Stimulated activated CD8-positive, alpha-beta memory T cell treated with anti-CD3 and anti-CD28 coated beads, Interleukin-4, amount 100 ng/mL, for 4 hours (primary cell): ENCODE measurements at places on chromosomes 11 and 22.

- DNase-seq = no peak
These were observed 1307.8 kb upstream of the RAG2 start for GRCh38 chr11:37905707-37906417.

GRCh38 chr11:119484741-119485605 is 62.0 kb upstream of the THY1 start:
- DNase-seq = no peak

GRCh38 chr22:37419969-37420685 is 7.2 kb downstream of the ELFN2 start:
- no peak for DNase-seq

GRCh38 chr11:15660496-15660895 is 545.8 kb downstream of the INSC start:
- DNase-seq = no peak

DNA sequence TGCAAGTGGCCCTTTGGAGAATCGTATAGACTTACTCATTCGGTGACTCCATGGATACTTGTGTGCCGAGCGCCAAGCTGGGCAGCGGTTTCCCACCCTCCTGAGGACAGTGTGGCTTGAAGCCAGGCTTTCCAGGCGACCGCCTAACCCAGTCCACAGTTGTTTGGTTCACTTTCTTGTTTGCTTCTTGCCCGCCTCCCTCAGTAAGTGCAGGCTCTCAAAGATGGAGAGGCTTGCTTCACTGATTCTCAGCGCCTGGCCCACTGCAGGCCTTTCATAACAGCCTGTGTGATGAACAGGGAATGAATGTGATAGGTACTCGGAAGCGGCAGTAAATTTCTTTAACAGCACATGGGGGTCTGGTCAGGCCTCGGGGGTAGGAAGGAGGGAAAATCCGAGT is 11.2 kb upstream of the MDK start:
- no peak for DNase-seq

- DNase-seq = no peak
These were observed 15.0 kb upstream of the EHD1 start for GRCh38 chr11:64893194-64894069.

GRCh38 chr11:122269824-122270223 is 153.8 kb upstream of the BLID start:
- DNase-seq = no peak

- no peak for DNase-seq
These were observed 2.1 kb downstream of the KMT2A start for GRCh38 chr11:118438314-118438931.

GRCh38 chr11:2467695-2468055 is 22.9 kb downstream of the KCNQ1 start:
- no peak for DNase-seq

- no peak for DNase-seq
These were observed 33.2 kb upstream of the CRYBB3 start for GRCh38 chr22:25166266-25167040.

- DNase-seq = no peak
These were observed 115.3 kb upstream of the TBCEL start for GRCh38 chr11:120908461-120909181.

- DNase-seq = no peak
These were observed 4.3 kb downstream of the SMARCB1 start for GRCh38 chr22:23790819-23791737.

- no peak for DNase-seq
These were observed 12.6 kb downstream of the OMP start for GRCh38 chr11:77115181-77115611.

GRCh38 chr11:108697872-108698473 is 33.1 kb downstream of the DDX10 start:
- DNase-seq = no peak

- no peak for DNase-seq
These were observed 59.6 kb downstream of the ST14 start for GRCh38 chr11:130219148-130219547.

DNA sequence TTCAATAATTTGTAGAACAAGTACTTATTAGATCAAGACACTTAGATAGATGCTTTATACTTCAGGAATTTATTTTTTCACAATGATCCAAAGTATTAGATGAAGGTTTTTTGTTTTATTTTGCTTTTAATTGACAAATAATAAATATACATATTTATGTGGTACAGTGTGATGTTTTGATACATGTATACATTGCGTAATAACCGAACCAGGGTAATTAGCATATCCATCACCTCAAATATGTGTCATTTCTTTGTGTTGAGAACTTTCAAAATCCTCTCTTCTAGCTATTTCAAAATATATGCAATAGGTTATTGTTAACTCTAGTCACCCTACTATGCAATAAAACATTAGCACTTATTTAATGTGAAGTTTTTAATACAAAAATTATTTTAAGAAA is 21.4 kb downstream of the TRIM5 start:
- DNase-seq = no peak
